CD4-positive, alpha-beta T cell treated with Interleukin-15 for 4 hours (primary cell): ENCODE measurements at places on chromosomes 13 and 19.

- no peak for DNase-seq
Observed at GRCh38 chr13:111947026-111947810, 119.7 kb upstream of the SOX1 start.

- no peak for DNase-seq
Observed at GRCh38 chr13:104086210-104086609, 1020.0 kb upstream of the SLC10A2 start.

GRCh38 chr13:41590122-41590521, 132.8 kb downstream of the RGCC start:
- DNase-seq = no peak

DNA sequence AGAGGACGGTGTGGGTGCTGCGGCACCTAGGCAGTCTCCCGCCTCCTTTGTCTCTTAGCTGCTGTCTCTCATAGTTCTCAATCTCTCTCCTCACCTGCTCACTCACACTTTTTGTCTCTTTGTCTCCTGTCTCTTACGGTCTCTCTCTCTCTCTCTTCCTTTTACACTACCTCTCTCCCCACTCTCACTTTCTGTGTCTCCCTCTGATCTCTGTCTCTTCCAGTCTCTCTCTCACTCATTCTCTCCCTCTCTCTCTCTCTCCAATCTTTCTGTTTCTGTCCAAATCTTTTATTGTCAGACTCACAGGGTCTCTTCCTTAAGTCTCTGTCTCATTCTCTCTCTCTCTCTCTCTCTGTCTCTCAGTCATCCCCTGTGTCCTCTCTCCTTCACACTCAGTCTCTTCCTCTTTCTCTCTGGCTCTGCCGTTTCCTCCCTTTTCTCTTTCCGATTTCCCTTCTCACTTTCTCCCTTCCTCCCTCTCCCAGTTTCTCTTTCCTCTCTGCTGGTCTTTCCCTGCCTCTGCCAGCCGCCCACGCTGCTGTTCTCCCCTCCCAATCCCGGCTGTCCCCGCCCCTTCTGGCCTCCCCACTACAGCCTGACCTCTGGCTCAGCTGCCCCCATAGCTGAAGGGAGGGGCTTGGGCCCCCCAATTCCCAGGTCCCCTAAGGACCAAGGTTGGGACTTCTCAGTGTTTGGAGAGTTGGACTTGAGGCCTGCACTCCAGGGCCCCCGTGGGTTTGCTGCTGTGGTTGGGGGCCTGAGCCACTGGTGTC, at the start of gene PLEKHA4:
Gene PLEKHA4, minus strand, starts transcription at position 504 of the 773 bp plus-strand sequence. CDS start 997 bp downstream, outside the sequence.
- DNase-seq = no peak

- DNase-seq = peak; percentile 78
Observed at GRCh38 chr19:46016426-46017094, 6.3 kb downstream of the PGLYRP1 start.

GRCh38 chr13:29716493-29716892, 121.0 kb upstream of the SLC7A1 start:
- DNase-seq = no peak

DNA sequence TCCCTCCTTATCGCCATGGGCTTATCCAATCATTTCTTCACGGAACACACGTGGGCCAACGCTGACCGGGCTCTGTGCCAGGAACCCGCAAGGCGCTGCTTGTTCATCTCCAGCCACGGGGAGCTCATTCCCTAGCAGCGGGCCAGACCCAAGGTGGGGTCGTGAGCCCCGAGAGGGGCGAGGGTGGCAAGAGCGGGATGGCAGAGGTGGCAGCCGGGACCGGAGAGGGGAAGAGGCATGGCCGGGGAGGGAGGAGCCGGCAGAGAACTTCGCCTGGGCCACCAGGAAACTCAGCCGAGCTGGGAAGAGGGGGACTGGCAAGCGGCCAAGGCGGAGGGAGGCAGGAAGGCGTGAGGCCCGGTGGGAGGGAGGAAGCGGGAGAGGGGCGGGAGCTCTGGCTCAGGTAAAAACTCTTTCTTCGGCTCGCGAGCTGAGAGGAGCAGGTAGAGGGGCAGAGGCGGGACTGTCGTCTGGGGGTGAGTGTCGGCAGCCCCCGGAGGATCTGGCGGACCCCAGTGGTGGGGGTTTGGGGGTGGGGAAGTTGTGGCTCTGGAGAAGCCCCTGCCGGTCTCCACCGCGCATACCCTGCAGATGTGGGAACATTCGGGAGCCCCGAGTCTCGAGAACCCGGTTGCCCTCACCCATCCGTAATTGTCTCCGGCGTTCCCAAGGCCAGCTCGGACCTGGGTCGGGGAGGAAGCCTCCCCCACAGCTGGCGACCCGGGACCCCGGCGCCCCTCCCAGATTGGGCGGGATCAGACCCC, at the start of gene B3GNT3:
Gene B3GNT3, plus strand, starts transcription at position 408 of the 764 bp plus-strand sequence. CDS start 12,670 bp downstream, outside the sequence.
- no peak for DNase-seq

DNA sequence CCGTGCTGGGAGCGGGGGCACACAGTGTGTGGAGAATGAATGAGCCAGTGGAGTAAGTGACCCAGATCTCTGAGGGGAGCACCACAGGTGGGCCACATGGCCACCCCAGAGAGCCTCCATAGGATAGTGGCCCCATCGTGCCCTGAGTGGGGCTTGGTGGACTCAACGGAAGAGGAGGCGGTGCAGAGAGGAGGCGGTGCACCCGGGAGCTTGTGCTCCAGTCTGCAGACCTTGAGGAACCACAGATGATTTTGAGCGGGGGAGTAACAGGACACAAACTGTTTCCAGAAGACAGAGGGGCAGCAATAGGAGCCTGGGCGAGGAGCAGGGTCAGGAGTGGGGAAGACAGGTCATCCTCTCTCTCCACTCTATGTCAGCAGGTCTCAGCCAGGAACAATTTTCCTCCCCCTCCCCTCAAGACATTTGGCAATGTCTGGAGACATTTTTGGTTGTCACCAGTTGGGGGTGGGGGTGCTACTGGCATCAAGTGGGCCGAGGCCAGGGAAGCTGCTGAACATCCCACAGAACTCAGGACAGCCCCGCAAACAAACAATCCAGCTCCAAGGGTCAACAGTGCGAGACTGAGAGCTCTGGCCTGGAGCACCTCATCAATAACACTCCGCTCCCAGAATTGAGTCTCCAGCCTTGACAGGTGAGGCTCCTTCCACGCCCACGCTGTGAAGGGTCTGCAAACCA, 182.2 kb downstream of the USP12 start:
- no peak for DNase-seq

GRCh38 chr13:27449936-27450828, at the start of gene MTIF3:
MTIF3 (minus strand) TSS chr13:27450564; CDS start chr13:27440448, 10,116 bp downstream.
- DNase-seq = peak; percentile 97
